Thoracic aorta endothelial cell (primary cell): ENCODE measurements at places on chromosomes 2 and 18. TPM values are rescaled to one million over a fixed set of nuclear protein-coding genes. Genes with fewer than 3 reads are reported as not detected.

The MSTN gene
- total RNA-seq = under 0.01 and 0.07 TPM in 2 replicates

The RIT2 gene
- total RNA-seq = not detected in 2 replicates

The KCNS3 gene
- total RNA-seq = 0.53 and 3.0 TPM in 2 replicates

The DNAJC5G gene
- total RNA-seq = not detected in 2 replicates

The SPATS2L gene
- 52.8 and 56.6 TPM in 2 replicates for total RNA-seq

The DCC gene
- total RNA-seq = not detected in 2 replicates
